SK-N-SH (cell line): ENCODE measurements at places on chromosomes 13 and 19. TPM values are rescaled to one million over a fixed set of nuclear protein-coding genes. Genes with fewer than 3 reads are reported as not detected.

GRCh38 chr19:16309643-16310042 lies 15.0 kb upstream of the KLF2 start:
- no peak for DNase-seq

- DNase-seq: no peak
These were observed 15.7 kb downstream of the PRAM1 start for GRCh38 chr19:8486661-8487136.

DNA sequence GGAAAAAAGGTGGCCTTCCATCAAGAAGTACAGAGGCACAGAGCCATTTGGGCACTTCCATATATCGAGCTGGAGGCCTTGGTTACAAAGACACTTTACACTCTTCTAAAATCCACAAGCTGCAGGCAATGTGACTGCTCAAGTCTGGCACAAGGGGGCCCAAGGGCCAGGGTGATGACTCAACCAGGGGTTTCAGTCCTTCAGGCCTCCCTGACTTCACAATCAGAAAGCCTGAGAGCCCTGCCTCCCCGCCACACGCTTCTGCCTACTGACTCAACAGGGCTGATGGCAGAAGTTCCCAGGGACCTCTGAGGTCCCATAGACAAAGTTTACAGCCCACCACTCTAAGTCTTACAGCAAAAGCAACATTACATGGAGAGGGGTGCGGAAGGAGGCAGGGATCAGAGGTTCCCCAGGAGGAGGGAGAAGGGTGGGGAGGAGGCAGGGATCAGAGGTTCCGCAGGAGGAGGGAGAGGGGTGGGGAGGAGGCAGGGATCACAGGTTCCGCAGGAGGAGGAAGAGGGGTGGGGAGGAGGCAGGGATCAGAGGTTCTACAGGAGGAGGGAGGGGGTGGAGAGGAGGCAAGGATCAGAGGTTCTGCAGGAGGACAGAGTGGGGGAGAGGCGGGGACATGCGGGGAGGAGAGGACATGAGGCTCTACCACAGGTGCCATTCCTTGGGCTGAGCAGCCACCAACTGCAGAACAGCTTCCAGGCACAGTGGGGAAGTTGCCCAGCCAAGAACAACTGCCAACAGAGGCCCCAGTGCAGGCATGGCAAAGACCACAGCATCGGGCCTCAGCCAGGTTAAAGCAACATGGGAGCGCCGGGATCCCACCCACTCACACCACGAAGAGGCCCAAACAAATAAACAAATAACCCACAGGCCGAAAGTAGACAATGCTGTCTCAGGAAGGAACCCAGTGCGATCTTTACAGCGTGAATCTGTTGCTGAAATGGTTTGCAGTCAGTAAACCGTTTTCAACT lies 52.0 kb downstream of the SLC7A1 start:
- DNase-seq: no peak

DNA sequence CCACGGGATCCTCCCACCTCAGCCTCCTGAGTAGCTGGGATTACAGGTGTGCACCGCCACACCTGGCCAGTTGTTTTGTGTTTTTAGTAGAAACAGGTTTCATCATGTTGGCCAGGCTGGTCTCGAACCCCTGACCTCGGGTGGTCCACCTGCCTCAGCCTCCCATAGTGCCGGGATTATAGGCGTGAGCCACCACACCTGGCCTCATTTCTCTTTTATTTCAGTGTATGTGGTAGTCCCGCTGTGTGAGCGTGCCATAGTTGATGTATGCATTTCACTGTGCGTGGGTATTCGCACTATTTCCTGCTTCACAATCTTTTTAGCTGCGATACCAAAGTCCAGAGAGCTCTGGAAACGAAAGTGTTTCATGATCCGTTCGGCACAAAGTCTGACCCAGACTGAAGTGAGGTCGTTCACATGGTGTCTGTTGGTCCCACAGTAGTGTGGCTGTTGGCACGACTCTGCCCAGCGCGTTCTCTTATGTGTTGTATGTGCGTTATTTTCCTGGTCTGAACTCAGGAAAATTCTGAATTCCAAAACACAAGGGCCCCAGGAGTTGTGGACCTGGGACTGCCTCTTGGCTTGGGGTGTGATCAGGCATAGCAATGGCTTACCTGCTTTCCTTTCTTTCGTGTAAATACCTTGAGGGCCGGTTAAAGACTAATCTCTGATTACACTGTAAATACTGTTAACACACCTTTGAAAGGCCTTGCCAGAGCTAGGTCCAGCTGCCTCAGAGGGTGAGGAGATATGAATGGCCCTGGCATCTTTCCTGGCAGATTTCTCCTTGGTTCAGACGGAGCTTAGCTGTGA lies 8.6 kb downstream of the EPN1 start:
- DNase-seq: no peak

- no peak for DNase-seq
These were observed 70.1 kb upstream of the IPO5 start for GRCh38 chr13:97883396-97883795.

- peak; percentile 92 for DNase-seq
These were observed at the start of gene TLE5 for GRCh38 chr19:3062165-3063105. Gene TLE5, minus strand, starts transcription at chr19:3062495. Its CDS starts 295 bp downstream, at chr19:3062200.

GRCh38 chr13:113971471-113972231 lies 2.2 kb downstream of the C13orf46 start:
- DNase-seq: no peak

DNA sequence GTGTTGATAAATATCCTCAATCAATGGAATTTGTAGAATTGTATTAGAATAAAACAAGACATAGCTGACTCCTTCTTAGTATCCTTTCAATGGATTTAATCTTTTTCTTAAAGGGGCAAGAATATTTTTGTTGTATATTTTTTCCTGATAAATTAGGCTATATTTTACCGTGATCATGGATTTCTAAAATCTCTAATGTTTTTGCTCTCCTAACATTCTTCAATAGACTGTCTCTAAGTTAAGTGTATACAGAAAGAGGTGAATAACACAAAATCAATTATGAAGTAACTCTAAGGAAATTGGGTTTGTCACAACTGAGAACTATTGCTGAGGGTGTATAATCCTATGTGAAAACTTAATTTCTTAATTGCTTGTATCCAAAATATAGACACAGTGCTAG lies at the start of gene OR7E24:
Gene OR7E24 (plus strand): TSS at position 301 of the 400 bp plus-strand sequence. CDS start 114 bp downstream, outside the sequence.
- DNase-seq: no peak

The BST2 gene
- polyA plus RNA-seq: 5.7 and 5.9 TPM in 2 replicates

The CYP2F1 gene
- polyA plus RNA-seq: not detected in 2 replicates

The CLEC4G gene
- polyA plus RNA-seq: not detected in 2 replicates

The OXGR1 gene
- not detected in 2 replicates for polyA plus RNA-seq
